Testis (tissue), 5 donors: ENCODE measurements at places on chromosomes 3 and 15. TPM values are rescaled to one million over a fixed set of nuclear protein-coding genes. Genes with fewer than 3 reads are reported as not detected.

GRCh38 chr15:75836959-75837334 lies 6.3 kb upstream of the UBE2Q2 start:
- no peak for DNase-seq

- DNase-seq = peak; percentile 92
Observed at GRCh38 chr3:77038468-77038929, 1.4 kb upstream of the ROBO2 start.

- DNase-seq = no peak
Observed at GRCh38 chr3:140469491-140469890, 208.4 kb upstream of the TRIM42 start.

The MME gene
- total RNA-seq = 5.5 TPM

The TEX55 gene
- total RNA-seq = 70.4 TPM

The THSD4 gene
- total RNA-seq = 21.5 TPM
